ENCODE measurements at places on chromosomes 6 and 20.

GRCh38 chr20:25296094-25297093, 48.5 kb downstream of the PYGB start:
- DNase-seq, result peak; percentile 5

GRCh38 chr20:2713285-2713684, 20.7 kb downstream of the EBF4 start:
- DNase-seq, result no peak

- DNase-seq, result no peak
Observed at GRCh38 chr6:155187106-155187505, 76.7 kb upstream of the CLDN20 start.

- no peak for DNase-seq
Observed at GRCh38 chr20:57148263-57148662, 118.2 kb downstream of the BMP7 start.

DNA sequence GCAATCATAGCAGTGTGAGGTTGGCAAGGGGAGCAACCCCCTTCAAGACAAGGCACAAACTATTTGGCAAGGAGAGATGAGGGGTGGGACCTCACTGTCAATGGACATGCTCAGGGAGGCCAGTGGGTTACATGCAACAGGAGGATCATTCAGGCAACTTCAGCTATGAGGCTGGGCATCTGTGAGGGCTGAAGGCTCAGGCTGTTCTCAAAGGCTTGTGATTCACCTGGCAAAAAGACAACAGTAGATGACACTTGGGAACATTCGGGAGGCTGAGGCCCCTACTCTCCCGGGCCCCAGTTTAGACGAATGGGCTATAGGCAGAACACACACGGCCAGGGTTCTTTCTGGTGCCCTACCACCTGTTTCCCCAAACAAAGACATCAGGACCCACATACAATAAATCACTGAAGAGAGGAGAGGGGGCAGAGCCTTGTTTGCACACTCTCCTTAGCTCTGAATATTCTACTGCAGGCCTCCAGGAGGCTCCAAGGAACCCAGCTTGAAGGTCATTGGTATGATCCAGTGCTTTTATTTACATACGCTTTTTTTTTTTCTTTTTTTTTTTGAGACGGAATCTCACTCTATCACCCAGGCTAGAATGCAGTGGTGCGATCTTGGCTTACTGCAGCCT, 7.9 kb downstream of the TUBB start:
- DNase-seq, result no peak

- no peak for DNase-seq
Observed at GRCh38 chr6:79610306-79611009, 20.7 kb upstream of the SH3BGRL2 start.

DNA sequence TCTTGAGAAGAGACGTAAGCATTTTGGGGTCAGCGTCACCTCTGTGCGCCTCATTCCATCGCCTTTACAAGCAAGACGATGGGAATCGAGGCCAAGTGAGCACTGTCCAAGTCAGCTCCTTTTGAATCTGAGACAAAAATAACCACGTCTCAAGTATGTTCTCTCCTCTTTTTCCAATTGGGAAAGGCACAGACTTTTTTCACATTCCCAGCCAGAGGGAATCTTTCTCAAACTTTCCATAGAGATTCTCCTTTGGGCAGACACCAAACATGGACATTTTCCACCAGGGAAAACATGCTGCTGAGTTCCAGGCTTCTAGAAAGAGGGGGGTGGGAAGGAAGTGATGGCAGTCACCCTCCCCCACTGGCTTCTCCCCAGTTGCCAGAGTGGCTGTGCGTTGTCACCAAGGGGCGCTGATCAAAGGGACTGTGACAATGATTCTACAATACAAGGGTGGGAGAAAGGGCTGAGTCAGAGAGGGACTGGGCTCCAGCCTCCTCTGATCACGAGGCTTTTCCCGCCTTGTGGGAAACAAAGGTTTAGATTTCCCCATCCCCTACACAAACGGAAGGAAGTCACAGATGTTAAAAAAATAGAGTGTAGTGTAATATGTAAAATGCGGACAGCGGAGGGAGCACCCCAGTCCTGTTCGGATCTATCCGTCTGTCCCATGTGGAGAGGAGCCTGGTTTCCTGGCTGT, 281.9 kb upstream of the RNF24 start:
- DNase-seq, result no peak

- no peak for DNase-seq
Observed at GRCh38 chr6:6699741-6700367, 111.3 kb downstream of the LY86 start.

GRCh38 chr6:138455746-138456400, 43.4 kb downstream of the NHSL1 start:
- DNase-seq, result no peak

DNA sequence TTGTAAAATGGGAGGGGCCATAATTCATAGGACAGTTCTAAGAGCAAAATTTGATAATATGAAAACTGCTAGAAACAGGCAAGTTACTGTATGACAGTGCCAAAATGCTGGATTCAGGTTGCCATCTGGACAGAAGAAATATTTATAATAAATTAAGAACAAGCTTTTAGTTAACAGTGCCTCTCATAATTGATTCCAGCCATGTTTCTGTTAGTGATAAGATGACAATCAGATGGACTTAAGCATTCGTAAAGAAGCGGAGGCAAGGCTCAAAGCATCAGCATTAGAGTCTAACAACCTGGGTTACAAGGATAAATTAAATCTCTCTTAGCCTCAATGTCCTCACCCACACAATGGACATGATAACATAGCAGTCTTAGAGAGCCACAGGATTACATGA, 61.0 kb downstream of the SESN1 start:
- no peak for DNase-seq

DNA sequence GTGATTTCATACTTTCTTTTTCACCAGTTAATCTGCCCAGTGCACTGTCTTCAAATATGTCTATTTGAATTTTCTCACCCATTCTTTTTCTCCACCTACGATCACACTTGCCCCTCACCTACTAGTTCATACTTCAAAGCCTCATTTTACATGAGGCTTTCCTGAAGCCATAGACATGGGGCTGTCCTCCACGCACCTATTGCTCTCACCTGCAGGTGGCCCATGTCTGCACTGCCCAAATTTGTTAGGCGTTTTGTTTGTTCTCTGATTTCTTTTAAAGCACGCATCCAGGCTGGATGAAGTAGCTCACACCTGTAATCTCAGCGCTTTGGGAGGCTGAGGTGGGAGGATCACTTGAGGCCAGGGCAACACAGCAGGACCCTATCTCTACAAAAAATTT, 106.8 kb upstream of the RIPOR2 start:
- DNase-seq, result no peak

GRCh38 chr6:41022294-41022693, 16.7 kb downstream of the UNC5CL start:
- no peak for DNase-seq

DNA sequence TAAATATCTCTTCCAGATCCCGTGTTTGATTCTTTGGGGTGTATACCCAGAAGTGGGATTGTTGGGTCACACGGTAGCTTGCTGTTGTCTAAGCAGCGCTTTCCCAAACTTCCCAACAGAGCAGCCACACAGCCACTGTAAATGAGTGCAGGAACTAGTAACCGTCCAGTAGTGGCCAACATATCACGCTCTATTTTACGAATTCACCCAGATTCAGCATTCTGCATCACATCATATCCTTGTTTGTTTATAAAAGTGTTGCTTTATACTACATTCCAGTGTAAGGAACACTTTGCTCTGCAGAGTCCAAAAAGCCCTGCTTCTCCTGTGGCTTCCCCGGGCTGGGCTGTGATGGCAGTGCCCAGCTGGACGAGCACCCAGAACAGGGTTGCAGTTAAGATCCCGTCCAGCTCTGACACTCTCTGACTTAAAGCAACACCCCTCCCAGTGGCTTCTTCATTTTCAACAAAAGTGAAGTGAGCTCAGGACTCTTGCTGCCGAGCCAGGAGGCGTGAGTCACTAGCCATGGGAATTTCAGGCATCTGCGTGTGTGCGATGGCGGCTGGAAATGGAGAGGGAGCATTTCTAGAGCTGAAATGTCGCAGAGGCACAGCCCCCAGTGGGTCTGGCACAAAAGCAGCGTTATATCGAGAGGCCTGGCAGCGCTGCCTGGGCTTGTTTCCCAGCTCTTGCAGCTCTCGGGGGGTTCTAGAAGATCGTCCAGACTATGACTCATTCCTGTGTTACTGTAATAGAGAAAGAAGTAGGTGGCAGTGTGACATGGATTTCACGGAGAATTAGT, 216.3 kb upstream of the ECI2 start:
- DNase-seq, result no peak

DNA sequence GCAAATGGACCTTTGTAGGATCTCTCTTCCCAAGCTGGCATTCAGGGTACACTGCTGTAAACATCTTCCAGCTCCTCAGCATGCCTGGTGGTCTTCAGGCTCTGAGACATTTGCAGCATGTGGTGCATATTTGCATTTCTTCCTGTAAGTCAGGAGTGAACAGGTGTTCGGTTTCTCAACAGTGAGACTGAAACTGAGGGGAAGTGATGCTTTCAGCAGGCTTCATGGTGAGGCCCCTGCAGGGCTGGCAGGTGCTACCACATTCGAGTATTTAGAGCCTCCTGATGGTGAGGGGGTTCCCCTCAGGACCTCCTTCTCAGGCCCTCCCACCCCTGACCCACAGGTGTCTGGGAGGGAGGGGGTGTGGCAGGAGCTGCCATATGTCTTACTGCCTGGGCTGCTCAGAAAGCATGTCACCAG, 15.1 kb downstream of the MYBL2 start:
- no peak for DNase-seq

GRCh38 chr6:108951351-108951953, 103.2 kb downstream of the ARMC2 start:
- no peak for DNase-seq

DNA sequence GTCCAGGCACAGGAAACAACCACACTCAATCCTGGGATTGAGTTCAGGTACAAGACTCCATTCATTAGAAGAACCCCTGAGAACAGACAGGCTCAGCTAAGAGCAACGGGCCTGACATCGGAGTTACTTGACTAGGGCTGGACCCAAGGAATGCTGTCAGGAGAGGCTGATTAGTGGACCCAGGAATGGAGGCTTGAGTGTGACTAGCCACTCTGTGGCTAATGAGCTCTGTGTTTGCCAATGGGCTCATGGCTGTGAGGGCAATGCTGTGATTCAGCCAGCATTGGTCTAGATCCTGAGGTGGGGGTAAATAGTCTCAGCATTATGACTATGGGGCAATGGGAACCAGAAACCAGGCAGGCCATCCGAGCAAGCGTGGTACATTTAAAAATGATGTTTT, 71.8 kb downstream of the RIOK1 start:
- DNase-seq, result no peak

All from effector CD8-positive, alpha-beta T cell (primary cell).